CD4-positive, alpha-beta T cell (primary cell): ENCODE measurements at places on chromosomes 4 and X.

GRCh38 chrX:102580891-102581290 is 18.4 kb upstream of the ARMCX5 start:
- no peaks in the 10 kb centered on the region for H3K36me3 ChIP-seq
- H3K4me1 ChIP-seq = no peaks in the 10 kb centered on the region
- no peak overlapping the region for H3K27ac ChIP-seq

- H3K27ac ChIP-seq = no peak overlapping the region
- H3K36me3 ChIP-seq = no peaks in the 10 kb centered on the region
- H3K4me1 ChIP-seq = peaks cover 5% of the 10 kb centered on the region
Measured at GRCh38 chrX:46637938-46638337, 64.4 kb downstream of the CHST7 start.

DNA sequence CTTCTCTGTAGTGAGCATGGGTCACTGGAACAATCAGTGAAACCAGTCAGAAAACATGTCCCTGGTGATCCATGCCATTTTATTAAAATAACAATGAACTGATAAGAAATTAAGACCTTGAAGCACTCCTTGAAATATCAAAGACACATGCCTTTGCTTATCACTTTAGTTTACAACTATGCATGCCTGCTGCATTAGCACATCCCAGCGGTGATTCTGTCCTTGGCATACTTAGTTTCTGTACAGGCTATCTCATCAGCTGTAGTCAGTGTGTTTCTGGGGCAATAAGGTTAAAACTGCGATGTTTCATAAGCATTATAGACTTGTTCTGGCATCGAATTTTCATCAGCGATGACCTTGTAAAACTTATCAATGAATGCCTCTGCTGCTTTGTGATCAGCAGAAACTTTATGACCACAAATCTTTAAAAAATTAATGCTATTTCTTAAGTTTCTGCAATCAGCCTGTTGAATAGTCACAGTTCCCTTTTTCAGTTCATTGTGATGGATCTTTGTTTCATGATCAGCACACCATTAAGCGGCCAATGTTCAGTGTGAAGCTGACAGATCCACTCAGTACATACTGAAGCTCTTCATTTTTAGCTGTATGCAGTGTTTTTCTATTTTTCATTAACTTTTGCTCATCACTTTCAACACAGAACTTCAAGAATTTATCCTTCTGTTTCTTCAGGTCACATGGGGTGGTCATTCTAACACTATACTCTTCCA is 150.5 kb downstream of the RNF150 start:
- H3K4me1 ChIP-seq = no peaks in the 10 kb centered on the region
- no peaks in the 10 kb centered on the region for H3K27me3 ChIP-seq
- no peak overlapping the region for H3K4me3 ChIP-seq

GRCh38 chrX:118603981-118604380 is 108.4 kb downstream of the DOCK11 start:
- H3K36me3 ChIP-seq = peaks cover 54% of the 10 kb centered on the region
- peaks cover 2% of the 10 kb centered on the region for H3K4me1 ChIP-seq
- no peak overlapping the region for H3K4me3 ChIP-seq
- no peak overlapping the region for H3K27ac ChIP-seq
- H3K27me3 ChIP-seq = no peaks in the 10 kb centered on the region
- DNase-seq = peak; percentile 2

DNA sequence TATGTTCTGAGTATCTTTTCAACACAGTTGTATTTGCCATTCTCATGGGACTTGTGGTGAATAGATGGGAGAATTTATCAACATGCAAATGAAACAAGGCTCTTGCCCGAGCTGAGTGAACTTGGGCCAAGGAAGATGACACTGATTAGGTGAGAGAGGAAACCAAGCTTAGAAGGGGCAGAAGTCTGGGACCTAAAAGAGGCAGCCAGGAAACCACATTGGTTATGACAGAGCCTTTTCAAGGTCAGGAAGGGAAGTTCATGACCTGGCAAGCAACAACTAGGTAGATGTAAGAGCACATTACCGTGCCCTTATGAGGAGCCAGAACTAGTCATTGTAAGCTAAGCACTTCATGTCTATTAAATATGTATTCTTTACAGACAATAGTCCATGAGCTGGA is 590.3 kb downstream of the PACRGL start:
- H3K27me3 ChIP-seq = no peaks in the 10 kb centered on the region
- no peak overlapping the region for H3K27ac ChIP-seq
- no peak overlapping the region for H3K4me3 ChIP-seq
- no peak for DNase-seq
- H3K4me1 ChIP-seq = no peaks in the 10 kb centered on the region

GRCh38 chr4:145823743-145824142 is 114.9 kb downstream of the ZNF827 start:
- no peak for DNase-seq
- H3K27me3 ChIP-seq = no peaks in the 10 kb centered on the region
- H3K36me3 ChIP-seq = peaks cover 4% of the 10 kb centered on the region
- no peaks in the 10 kb centered on the region for H3K4me1 ChIP-seq
